ENCODE measurements at places on chromosomes 3 and 15. TPM values are rescaled to one million over a fixed set of nuclear protein-coding genes. Genes with fewer than 3 reads are reported as not detected.

Gene TMEM212
- not detected for total RNA-seq

Gene KLHL6
- total RNA-seq: not detected

Gene MKRN3
- 9.6 TPM for total RNA-seq

Gene GOLGA8S
- not detected for total RNA-seq

Gene IFT80
- 42.6 TPM for total RNA-seq

Gene MESP1
- total RNA-seq: 0.47 TPM

Gene RAD51
- 13.5 TPM for total RNA-seq

Gene SERINC4
- not detected for total RNA-seq

GRCh38 chr15:77001351-77001750 lies 6.4 kb downstream of the PSTPIP1 start:
- no peak for DNase-seq

GRCh38 chr15:49901321-49901720 lies 217.7 kb downstream of the ATP8B4 start:
- DNase-seq: no peak

- no peak for DNase-seq
Observed at GRCh38 chr15:67792250-67792942, 32.9 kb upstream of the SKOR1 start.

DNA sequence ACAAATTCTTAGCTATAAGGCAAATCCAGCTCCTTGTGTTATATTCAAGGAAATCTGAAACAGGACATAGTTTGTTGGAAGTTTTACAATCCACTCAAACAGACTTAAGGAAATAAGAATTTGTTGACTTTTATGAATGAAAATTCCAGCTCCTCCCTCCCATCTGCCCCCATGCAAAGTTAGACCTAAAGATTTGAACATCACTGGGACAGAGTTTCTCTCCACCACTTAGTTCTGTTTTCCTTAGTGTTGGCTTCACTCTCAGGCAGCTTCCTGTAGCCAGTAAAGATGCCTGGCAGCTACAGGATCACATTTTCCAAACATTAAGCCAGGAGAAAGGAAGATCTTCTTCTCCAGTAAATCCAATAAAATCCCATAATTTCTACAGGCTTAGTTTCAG lies 265.0 kb downstream of the TAFA4 start:
- no peak for DNase-seq

DNA sequence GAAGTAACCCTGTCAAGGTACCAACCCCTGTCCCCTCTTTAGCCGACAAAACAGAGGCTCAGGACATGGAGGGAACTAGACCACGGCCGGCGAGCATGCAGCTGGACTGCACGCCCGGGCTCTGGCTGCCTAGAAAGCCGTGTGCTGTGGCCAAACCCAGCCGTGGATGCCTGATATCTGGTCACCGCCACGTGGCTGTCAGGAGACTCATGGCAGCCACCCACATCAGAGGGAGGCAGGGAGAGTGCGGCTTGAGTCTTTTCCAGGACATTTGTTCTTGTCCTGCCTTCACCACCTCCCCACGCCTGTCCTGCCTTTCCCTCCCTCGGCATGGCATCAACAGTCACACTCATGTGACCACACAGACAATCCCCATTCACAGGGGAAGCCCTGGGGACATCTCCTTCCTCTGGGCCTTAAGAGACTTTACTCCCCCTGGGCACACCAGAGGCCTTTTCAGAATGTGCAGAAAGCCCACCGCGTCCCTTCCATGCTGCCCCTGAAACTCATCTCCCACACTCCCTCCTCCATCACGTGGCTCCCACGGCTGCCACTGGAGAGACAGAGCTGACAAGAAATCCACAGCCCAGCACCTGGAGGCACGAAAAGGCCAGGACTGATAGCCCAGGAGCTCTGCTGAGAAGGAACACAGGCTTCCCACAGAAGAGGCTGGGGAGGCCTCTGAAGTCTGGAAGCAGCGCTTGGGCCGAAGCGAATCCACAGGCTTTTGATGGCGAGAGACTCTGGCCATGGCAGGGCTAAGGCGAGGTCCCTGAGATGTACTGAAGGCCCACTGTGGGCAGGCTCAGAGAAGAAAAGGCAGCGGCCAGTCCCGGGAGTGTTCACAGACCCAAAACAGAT lies 71.2 kb upstream of the IQSEC1 start:
- DNase-seq: no peak

DNA sequence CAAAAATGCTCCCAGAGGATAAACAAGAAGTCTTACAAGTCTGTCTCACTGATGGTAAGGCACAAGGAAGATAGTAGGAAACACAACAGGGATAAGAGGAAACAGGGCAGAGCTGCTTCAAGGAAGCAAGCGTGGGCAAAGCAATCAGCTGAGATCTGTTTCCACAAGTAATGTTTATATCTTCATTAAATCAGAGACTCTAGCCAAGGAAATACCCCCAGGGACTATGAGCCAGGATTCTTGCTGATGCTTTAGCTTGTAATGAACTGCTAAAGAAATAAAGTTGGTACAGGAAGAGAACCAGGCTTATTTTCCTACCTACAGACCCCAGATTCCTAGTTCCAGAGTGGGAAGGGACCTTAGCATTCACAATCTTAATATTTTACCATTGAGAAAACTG lies 112.7 kb upstream of the C3orf80 start:
- no peak for DNase-seq

DNA sequence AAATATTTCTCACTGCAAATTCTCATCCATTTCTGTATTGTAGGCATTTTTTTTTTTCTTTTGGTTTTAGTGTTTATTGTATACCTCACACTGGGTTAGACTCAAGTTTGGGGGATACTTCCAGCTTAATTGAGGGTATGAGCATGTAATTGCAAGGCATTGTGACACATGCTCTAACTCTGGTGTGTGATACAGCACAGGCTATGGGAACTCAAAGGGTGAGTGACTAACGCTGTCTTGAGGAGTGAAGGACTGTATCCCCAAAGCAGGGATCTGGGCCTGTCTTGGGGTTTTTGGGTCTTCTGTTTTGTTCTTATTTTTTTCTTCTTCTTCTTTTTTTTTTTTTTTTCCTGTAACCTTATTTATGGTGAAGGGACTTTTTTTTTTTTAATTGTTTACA lies 26.9 kb downstream of the MAP2K1 start:
- DNase-seq: no peak

GRCh38 chr15:60223176-60223575 lies 174.6 kb downstream of the ANXA2 start:
- no peak for DNase-seq

DNA sequence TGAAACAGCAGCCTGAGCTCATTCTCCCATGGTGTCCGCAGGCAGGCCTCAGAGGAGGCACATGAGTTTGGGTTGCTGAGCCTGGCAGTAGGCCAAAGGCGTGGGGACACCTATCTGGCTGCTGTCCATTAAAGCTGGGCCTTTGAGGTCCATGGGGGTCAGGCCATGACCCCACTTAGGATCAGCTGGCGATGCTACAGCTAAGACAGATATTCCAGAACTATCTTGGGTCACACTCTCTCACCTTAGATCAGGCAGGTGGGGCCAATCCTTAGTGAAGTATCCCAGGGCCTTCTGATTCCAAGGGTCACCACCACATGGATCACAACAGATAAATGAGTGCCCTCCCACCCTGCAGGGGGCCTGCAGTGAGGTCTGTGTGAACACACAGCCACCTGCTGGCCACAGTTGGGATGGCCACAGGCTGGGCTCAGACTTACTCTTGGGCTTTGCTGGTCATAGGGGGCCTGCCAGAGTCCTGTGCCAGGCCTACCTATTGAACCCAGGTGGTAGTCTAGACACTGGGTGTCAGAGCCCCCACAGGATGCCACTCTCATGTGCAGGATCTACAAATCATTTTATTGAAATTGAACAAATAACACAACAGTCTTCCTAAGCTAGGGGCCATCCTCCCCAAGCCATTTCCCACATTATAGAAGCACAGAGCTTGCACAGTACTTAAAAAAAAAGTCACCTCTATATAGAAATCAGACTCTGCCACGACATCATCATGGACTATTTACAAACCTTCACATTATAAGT lies 2.0 kb upstream of the HYAL2 start:
- DNase-seq: no peak

DNA sequence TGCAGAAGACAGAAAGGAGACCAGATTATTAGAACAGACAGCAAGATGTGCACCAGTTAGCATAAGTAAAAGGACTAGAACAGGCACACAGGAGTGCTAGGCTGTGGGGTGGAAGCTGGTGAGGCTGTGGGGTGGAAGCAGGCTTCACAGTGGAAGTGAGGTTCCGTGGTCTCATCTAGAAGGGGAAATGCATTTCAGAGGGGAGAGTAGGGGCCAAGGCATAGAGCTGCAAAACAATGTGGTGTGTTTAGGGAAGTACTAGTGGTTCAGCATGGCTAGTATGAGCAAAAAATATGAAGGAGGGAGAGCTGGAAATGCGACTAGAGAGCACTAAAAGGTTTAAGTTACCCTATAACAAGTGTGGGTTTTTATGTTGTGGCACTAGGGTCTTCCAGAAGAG lies 6.5 kb downstream of the POPDC2 start:
- DNase-seq: no peak

GRCh38 chr3:54008099-54008498 lies 114.3 kb upstream of the CACNA2D3 start:
- no peak for DNase-seq
